ENCODE measurements at places on chromosomes 5 and 9.

DNA sequence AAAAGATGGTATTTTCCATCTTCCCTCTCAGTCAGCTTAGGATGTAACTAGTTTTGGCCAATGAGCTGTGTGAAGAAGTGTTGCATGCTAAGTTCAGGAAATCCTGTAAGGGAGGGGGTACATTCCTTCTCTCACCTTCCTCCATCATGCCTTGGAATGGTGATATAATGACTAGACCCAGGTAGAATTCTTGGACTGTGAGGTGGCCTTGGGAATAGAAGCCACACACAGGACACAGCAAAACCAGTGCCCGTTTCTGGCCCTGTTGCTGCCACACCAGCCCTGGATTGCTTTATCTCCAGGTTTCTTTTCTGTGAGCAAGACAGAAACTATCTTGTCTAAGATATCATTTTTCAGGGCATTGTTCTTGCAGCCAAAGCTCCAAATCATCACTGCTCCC is 10.5 kb upstream of the ZNF354A start:
- no peak for DNase-seq

DNA sequence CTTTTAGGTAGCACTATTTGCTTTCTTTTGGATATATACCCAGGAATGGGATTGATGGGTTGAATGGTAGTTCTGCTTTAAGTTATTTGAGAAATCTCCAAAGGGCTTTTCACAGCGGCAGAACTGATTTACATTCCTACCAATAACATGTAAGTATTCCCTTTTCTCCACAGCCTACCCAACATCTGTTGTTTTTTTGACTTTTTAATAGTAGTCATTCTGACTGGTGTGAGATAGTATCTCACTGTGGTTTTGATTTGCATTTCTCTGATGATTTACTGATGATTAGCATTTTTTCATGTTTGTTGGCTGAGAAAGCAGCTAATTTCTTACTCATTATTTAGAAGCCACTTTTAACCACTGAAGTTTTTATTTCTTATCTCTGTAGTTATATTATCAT is 221.1 kb upstream of the ACTBL2 start:
- no peak for DNase-seq

DNA sequence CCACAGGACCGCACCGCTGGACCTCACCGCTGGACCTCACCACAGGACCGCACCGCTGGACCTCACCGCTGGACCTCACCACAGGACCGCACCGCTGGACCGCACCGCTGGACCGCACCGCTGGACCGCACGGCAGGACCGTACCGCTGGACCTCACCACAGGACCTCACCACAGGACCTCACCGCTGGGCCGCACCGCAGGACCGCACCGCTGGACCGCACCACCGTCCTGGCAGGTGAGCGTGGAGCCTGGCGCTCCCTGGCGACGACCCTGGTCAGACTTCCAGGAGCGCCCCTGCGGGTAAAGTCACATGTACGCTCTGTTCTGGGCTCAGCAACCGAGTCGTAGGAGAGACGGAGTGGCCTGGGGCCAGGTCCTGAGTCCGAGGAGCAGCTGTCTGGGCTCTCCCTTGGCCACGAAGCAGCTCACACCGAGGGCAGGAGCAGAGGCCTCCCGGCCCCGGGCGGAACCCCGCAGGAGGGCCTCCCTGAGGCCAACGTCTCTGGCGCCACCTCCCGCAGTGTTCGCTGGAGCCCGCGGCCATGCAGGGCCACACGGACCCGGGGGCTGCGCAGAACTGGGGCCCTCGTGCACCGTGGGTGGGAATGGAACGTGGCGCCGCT is 30.5 kb downstream of the MRPL36 start:
- DNase-seq: no peak

GRCh38 chr5:43601454-43602260 is 1.3 kb upstream of the NNT start:
- no peak for DNase-seq

DNA sequence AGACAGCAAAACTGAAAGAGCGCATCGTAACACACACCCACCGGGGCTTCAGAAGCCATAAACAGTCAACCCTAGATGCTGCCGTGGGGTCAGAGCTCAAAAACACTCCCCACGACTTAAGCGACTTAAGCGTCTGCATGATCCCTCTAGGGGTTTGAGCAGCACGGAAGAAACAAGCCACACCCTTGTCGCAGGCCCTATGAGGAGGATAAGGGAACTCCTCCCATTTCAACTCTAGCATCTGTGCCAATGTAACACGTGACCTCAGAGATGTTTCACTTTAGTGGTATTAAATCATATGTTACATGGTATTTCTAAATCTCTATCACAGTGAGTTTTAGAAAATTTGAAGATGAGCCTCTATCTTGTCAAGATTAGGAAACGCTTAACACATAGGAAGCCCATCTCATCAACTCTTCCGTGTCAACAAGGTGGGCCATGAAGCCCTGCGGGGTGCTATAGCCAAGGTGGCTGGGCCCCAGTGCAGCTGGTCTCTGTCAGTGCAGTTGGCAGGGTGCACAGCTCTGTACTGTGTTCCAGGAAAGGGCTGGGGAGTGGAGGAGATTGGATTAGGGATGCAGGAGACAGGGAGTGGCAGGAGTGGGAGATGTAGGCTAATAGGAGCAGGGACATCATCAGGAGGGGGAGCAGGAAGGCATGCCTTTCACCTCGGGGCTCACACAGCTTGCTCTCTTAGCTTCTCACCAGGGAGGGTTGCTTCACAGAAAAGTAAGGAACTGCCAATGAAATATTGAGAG is 33.1 kb downstream of the ZCCHC9 start:
- no peak for DNase-seq

- DNase-seq: peak; percentile 93
Measured at GRCh38 chr5:175729829-175730277, 72.0 kb downstream of the HRH2 start.

DNA sequence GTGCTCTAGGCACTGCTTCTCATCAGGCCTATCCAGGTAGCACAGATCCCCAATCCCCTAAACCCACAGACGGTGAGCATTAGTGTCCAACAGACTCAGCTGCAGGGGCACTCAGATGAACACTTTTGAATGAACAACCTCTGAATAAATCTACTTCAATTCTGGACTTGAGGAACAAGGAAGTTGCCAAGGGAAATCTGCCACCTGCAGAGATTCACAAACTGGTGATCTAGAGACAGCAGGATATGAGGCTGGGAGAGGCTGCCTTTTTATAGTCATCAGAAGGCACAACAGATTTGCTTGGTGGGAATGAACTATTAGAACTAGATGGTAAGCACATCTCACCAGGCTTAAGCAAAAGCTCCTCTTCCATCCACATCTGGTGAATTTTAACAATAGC is 7.0 kb upstream of the HK3 start:
- no peak for DNase-seq

DNA sequence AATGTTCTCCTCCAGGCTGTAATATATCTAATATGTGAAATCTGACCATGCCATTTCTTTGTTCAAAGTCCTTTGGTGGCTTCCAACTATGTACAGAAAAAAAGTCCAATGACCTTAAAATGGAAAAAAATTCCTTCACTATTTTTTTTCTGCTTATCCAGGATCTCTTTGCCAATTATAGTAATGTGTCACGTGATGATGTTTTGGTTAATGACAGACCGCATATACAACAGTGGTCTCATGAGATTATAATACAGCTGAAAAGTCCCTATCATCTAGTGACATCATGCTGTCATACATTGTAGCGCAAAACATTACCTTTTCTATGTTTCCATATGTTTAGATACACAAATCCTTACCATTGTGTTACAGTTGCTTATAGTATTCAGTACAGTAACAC is 477.6 kb downstream of the TMEM232 start:
- no peak for DNase-seq

GRCh38 chr9:123929177-123929869 is 603 bp downstream of the DENND1A start:
- DNase-seq: no peak

GRCh38 chr9:134563397-134563796 is 78.2 kb upstream of the COL5A1 start:
- no peak for DNase-seq

GRCh38 chr5:1005904-1006655 is 2.5 kb upstream of the NKD2 start:
- no peak for DNase-seq

- DNase-seq: no peak
Measured at GRCh38 chr5:59746241-59746765, 147.2 kb downstream of the PDE4D start.

DNA sequence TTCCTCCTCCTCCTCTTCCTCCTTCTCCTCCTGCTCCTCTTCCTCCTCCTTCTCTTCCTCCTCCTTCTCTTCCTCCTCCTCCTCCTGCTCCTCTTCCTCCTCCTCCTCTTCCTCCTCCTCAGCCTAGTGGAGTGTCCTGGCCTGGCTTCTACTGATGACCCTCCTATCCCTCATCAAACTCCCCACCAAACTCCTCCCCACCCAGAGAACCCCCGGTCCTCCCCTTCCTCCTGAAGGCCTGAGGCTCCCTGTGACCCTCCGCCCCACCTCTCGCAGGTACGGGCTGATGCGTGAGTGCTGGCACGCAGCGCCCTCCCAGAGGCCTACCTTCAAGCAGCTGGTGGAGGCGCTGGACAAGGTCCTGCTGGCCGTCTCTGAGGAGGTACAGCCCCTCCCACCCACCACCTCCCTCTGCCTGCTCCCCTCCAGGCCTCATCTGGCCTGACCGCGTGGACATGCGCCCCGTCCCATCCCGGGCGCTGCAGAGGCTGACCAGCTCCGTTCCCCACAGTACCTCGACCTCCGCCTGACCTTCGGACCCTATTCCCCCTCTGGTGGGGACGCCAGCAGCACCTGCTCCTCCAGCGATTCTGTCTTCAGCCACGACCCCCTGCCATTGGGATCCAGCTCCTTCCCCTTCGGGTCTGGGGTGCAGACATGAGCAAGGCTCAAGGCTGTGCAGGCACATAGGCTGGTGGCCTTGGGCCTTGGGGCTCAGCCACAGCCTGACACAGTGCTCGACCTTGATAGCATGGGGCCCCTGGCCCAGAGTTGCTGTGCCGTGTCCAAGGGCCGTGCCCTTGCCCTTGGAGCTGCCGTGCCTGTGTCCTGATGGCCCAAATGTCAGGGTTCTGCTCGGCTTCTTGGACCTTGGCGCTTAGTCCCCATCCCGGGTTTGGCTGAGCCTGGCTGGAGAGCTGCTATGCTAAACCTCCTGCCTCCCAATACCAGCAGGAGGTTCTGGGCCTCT is 10.6 kb downstream of the FGFR4 start:
- no peak for DNase-seq

- no peak for DNase-seq
Measured at GRCh38 chr5:102850503-102850902, 95.4 kb downstream of the PAM start.
